ENCODE measurements at places on chromosomes 2 and 18. TPM values are rescaled to one million over a fixed set of nuclear protein-coding genes. Genes with fewer than 3 reads are reported as not detected.

- H3K4me3 ChIP-seq: no peak overlapping the region
- H3K27me3 ChIP-seq: no peaks in the 10 kb centered on the region
These were observed 7.0 kb downstream of the RIT2 start for GRCh38 chr18:43108469-43108868.

- peaks cover 26% of the 10 kb centered on the region for H3K36me3 ChIP-seq
- H3K27me3 ChIP-seq: no peaks in the 10 kb centered on the region
- H3K4me3 ChIP-seq: no peak overlapping the region
- no peak overlapping the region for H3K27ac ChIP-seq
- no peak for DNase-seq
These were observed 151.5 kb downstream of the NCK2 start for GRCh38 chr2:105895990-105896764.

The TUBA3E gene
- total RNA-seq: 0.18 TPM

- peaks cover 25% of the 10 kb centered on the region for H3K4me1 ChIP-seq
- no peaks in the 10 kb centered on the region for H3K36me3 ChIP-seq
- DNase-seq: no peak
- no peak overlapping the region for H3K4me3 ChIP-seq
- no peak overlapping the region for H3K27ac ChIP-seq
- peaks cover 6% of the 10 kb centered on the region for H3K27me3 ChIP-seq
These were observed 293.2 kb downstream of the ALK start for GRCh38 chr2:29628108-29628745.

- H3K27ac ChIP-seq: no peak overlapping the region
- no peak for DNase-seq
- H3K27me3 ChIP-seq: no peaks in the 10 kb centered on the region
- H3K36me3 ChIP-seq: no peaks in the 10 kb centered on the region
- no peaks in the 10 kb centered on the region for H3K4me1 ChIP-seq
- no peak overlapping the region for H3K4me3 ChIP-seq
These were observed 369.1 kb downstream of the SETBP1 start for GRCh38 chr18:45049578-45050319.

The CNTNAP5 gene
- 0.34 TPM for total RNA-seq

GRCh38 chr2:1886405-1886992 lies 142.2 kb upstream of the PXDN start:
- H3K4me1 ChIP-seq: peaks cover 6% of the 10 kb centered on the region
- no peak overlapping the region for H3K27ac ChIP-seq
- no peak overlapping the region for H3K4me3 ChIP-seq

DNA sequence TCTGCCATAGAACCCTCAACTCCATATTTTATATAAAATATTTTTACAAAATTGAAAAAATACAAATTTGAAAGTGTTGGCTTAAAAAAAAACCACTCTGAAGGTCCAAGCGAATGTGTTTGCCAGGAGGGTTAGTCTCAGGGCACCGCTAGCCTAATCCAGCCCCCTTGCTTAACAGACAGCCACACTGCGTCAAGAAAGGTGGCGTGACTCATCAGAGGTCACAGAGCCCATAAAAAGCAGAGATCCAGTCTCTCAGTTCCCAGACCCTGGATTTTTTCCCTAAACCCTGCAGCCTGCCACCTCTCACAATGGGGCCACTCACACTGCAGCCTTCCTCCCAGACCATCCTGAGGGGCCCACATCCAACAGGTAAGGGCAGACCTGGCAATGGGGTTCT lies 3.9 kb upstream of the TNS1 start:
- peaks cover 46% of the 10 kb centered on the region for H3K4me1 ChIP-seq
- no peak overlapping the region for H3K4me3 ChIP-seq
- DNase-seq: no peak
- H3K27ac ChIP-seq: no peak overlapping the region
- H3K27me3 ChIP-seq: peaks cover 38% of the 10 kb centered on the region

The MAPRE3 gene
- total RNA-seq: 10.3 TPM
